Ureter (tissue), 1 donor: ENCODE measurements at places on chromosomes 5 and 9. TPM values are rescaled to one million over a fixed set of nuclear protein-coding genes. Genes with fewer than 3 reads are reported as not detected.

- DNase-seq, result no peak
Observed at GRCh38 chr5:79202076-79202475, 33.9 kb upstream of the JMY start.

GRCh38 chr5:164289526-164289925, 784.1 kb downstream of the MAT2B start:
- DNase-seq, result no peak

The FAM78A gene
- 3.3 TPM for total RNA-seq

- no peak for DNase-seq
Observed at GRCh38 chr9:1039589-1039988, 10.6 kb upstream of the DMRT2 start.

The SHOC1 gene
- total RNA-seq, result 0.16 TPM

DNA sequence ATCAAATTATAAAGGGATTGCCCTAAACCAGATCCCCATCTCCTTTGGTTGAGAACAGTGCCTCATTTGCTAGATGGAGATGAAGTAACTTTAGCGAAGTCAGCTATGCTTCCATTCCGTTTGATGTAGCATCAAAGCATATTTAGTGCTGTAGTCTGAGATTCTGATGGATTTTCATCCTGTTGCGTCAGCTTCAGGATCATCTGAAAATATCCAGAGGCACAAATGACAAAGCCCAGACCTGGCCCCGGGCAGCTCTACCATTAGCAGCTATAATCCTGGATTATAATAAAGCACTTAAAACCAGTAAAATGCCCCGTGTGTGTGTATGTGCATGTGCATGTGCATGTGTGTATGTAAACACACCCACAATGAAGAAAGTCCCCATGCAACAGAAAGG, 44.7 kb downstream of the ERAP1 start:
- DNase-seq, result no peak

DNA sequence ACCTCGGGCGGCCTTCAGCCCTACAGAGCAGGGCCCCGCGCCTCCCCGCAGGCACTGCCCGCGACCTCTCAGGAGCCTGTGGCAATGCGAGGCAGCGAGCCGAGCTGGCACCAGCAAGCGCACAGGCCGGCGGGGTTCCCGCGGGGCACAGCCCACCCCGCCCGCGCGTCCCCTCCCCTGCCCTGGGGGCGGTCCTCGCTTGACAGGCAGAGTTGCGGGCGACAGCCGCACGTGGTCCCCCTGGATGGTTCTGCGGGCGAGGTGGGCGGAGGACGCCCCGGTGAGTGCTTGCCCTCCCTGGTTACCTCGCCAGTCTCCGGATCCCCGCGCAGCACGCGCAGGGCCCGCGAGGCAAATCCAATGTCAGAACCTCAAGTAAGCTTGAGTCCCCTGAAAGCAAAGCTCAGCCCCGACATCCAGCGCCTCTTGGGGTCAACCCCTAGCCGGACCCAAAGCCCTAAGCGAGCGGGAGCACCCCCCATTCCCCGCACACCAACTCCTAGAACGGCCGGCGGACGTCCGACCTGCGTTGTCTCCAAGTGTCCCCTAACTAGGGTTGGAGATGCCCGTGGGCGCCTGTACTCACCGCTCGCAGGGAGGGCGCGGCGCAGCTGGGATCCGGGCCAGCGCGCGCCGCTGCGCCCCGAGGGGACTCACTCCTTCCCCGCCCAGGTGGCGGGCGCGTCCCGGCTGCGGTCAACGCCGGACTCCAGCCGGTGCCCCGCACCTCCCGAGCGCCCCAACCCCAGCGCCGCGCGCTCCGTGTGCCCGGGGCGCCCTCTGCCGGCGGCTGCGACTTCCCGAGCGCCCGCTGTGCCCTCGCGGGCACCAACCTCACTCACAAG, at the start of gene DRD1:
Gene DRD1 (minus strand): TSS at position 123 of the 845 bp plus-strand sequence. CDS start 1,083 bp downstream, outside the sequence.
- peak; percentile 68 for DNase-seq

GRCh38 chr5:39698838-39699560, 274.2 kb upstream of the DAB2 start:
- DNase-seq, result no peak

DNA sequence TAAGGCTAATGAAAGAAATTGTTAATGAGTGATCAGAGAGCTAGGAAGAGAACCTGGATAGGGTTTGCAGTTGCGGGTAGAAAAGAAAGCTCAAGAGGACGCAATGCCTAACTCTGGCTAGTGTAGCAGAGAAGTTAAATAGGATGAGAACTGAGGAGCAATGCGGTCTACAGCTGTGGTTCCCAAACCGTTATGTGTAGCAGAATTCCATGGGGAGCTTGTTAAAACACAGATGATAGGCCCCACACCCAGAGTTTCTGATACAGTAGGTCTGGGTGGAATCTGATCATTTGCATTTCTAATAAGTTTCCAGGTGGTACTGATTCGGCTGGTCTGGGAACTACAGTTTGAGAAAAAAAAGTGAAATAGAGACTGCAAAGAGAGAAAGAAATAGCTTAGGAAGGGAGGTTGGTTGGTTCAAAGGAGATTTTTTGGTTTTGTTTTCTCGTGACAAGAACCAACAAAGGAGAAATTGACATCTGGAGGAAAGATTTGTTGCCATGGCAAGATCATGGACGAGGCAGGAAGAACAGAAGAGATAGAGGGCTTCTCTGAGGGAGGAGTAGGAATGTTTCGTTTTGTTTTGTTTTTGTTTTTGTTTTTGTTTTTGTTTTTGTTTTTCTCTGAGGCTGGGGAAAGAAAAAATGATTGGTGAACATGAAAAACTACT, 276.1 kb downstream of the ARRDC3 start:
- DNase-seq, result no peak

DNA sequence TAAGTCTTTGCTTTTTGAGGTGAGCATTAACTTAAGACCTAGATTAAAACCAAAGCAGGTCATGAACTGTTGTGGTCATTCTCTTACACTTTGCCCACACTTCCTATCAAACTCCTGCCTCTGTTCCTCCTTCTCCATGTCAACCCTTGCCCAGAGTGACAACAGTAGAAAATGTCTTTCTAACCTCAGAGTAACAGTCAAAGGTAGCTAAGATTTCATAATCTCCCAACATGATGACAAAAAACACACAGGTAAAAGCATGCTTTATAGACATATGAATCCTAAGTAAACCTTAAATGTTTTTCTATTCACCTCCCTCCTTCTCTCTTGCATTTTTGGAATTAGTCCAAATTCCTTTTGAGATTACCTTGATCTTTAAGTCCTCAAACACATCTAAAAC, 422.3 kb downstream of the SPATA31D1 start:
- DNase-seq, result no peak

The PCDHGA5 gene
- 4.6 TPM for total RNA-seq

The POMT1 gene
- total RNA-seq, result 26.5 TPM

- DNase-seq, result no peak
Observed at GRCh38 chr9:134295746-134296250, 30.5 kb upstream of the RXRA start.

DNA sequence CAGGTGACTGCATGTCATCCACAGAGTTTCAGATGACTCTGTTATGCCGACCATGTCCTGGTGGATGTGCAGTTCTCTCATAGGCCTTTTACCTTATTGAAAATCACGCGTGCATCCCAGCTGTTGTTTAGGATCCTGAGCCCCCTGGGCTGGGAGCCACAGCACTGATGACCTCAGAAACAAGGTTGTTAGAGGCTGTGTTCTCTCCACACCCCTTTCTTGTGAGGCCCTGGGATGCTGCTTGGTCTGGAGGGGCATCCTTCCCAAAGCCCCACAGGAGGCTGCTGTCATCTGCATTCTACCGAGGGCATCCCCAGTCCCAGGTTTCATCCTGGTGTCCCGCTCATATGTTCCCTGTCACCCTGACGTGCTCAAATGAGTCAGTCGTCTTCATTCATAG, 76.5 kb upstream of the IRX4 start:
- no peak for DNase-seq

- no peak for DNase-seq
Observed at GRCh38 chr5:141825791-141826560, 52.2 kb downstream of the PCDH1 start.

The PSAT1 gene
- total RNA-seq, result 139 TPM

- DNase-seq, result no peak
Observed at GRCh38 chr5:128711216-128711615, 173.2 kb upstream of the FBN2 start.

The FOXI1 gene
- not detected for total RNA-seq

DNA sequence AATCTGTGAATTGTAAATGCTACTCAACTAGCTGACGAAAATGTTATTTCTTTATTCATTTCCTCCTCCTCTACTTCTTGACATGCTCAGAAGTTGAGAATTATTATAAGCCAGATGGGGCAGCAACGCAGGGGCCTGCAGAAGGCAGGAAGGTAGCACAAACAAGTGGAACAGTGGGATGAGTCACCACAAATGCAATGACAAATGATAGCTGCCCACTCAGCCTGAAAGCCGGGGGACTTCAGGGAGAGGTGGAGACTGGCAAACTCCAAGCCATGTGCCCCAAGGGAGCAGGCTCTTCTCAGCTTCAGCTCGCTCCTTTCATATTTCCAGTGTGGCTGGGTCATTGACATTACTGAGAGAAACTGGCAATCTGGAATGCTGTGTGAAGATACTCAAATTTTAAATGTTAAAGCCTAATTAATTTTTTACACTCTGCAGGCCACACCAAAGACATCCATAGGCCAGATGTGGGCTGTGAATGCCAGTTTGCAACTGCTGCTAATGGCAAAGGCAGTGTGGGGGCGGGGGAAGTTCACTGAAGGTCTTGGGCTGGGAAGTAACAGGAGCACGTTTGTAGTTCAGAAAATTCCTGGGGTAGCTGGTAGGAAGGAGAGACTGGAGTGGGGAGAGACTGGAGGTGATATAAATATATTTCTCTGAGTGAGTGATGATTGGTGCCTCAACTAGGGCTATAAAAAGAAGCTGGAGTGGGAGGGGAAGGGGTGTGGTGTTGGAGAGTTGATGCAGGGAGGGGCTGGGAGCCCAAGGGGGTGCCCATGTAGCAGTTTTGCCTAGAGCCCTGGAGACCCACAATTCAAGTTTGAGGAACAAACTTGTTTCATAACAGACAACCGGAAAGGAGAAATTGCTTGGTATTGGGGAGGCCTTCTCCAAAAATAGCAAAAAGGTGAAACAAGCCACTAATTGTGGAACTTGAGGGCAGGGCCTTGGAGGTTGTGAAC, 20.8 kb upstream of the ADRB2 start:
- no peak for DNase-seq

- no peak for DNase-seq
Observed at GRCh38 chr9:129080298-129080600, 662 bp upstream of the DOLPP1 start.

GRCh38 chr5:67770431-67771025, 445.0 kb upstream of the PIK3R1 start:
- DNase-seq, result no peak

GRCh38 chr9:90900130-90900529, 98.5 kb downstream of the SYK start:
- DNase-seq, result no peak

The PRR16 gene
- total RNA-seq, result 4.2 TPM

GRCh38 chr9:83154087-83154736, 91.3 kb upstream of the RASEF start:
- no peak for DNase-seq

- no peak for DNase-seq
Observed at GRCh38 chr5:177512736-177513380, 3.2 kb upstream of the DOK3 start.

GRCh38 chr5:39208471-39208870, 10.9 kb downstream of the FYB1 start:
- no peak for DNase-seq
